ENCODE measurements at places on chromosomes 11 and 22.

- peak; percentile 89 for DNase-seq
These were observed 35.6 kb downstream of the MPPED1 start for GRCh38 chr22:43447380-43447779.

DNA sequence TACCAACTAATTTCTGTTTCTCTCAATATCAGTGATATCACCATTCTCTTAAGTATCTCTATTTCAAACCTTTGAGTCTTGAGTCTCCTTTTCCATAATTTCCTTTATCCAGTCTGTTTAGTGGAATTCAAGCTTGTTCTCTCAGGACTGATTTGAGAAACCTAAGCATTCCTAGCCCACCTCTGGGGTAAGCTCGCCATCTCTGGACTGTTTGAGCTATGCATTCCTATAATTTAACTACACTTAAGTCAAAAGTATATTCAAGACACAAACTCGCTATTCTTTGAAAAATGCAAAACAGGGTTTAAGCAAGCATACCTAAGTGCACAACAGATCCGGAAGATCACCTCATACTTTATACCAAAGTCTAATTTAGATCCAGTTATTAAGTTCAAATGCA lies 2.1 kb upstream of the DLAT start:
- DNase-seq, result no peak

DNA sequence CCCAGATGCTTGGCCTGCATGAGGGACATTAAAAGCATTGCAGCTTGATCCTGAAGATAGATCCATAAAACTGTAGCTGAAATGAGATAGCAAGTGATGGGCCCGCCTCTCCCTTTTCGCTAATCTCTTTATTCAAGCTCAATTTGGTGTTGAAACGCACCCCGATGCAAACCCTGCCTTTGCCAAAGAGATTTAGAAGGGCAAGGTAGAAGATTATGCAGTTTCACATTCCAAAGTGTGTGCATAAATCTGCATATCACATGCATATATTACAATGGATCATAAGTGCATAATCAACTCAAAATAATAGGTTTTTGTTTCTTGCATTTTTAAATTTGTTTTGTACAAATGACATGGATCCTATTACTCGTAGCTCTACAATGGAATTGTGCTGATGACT lies 80.1 kb upstream of the SHANK2 start:
- DNase-seq, result no peak

- DNase-seq, result no peak
These were observed 9.5 kb upstream of the CREB3L1 start for GRCh38 chr11:46267930-46268329.

GRCh38 chr11:44632466-44633123 lies 67.1 kb downstream of the CD82 start:
- no peak for DNase-seq

- DNase-seq, result no peak
These were observed 20.1 kb downstream of the TSPAN18 start for GRCh38 chr11:44746894-44747293.

GRCh38 chr11:114121804-114122504 lies 62.4 kb downstream of the ZBTB16 start:
- no peak for DNase-seq

- no peak for DNase-seq
These were observed 388 bp downstream of the HINFP start for GRCh38 chr11:119121811-119122124.

GRCh38 chr11:8263769-8264410 lies at the start of gene LMO1:
Gene LMO1 (minus strand): TSS chr11:8263878. CDS start chr11:8263362, 516 bp downstream.
- peak; percentile 54 for DNase-seq

GRCh38 chr22:41902016-41902415 lies 12.9 kb downstream of the SHISA8 start:
- no peak for DNase-seq

GRCh38 chr11:64862987-64863390 lies 15.4 kb downstream of the EHD1 start:
- DNase-seq, result no peak

GRCh38 chr11:13495929-13496328 lies at the start of gene PTH:
Gene PTH (minus strand): TSS chr11:13495997. CDS start chr11:13492855, 3,142 bp downstream.
- no peak for DNase-seq

DNA sequence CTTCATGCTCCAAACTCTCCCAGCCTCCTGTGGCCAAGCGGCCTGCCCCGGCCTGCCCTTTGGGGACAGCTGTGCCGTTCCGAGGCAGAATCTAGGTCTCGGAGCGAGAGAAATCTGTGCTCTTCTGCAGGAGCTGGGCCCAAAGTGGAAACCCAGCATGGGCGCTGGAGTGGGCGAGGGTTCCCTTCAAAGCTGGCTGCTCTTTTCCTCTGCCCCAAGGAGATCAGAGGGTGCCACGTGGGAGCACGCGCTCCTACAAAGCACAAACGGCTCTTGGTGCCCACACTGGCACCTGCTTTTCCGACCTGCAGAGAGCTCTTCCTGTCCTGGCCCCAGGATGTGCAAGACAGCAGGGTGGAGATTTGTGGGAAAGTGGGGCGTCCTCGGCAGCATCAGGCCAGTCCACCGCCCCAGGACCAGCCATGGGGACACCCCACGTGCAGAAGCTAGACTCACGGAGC lies 6.9 kb downstream of the OSBPL5 start:
- no peak for DNase-seq

GRCh38 chr11:130386056-130386455 lies 42.4 kb downstream of the ADAMTS8 start:
- DNase-seq, result no peak

DNA sequence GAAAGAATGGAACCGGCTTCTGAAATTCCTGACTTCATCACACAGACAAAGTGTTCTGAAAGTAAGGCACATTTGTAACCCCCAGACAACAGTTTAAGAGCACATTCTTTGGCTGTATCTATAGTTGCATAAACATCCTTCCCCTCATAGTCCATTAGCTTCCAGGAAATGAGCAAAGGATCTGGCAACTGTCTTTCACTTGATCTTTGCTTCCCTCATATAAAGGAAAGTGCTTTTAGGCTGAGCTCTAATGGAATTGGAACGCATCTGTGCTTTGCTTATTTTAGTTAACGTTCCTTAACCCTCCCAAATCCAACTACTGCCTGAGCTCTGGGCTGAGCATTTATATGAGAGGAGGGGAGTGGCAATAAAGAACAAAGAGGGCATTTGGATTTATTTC lies 76.9 kb upstream of the API5 start:
- no peak for DNase-seq
